ENCODE measurements at places on chromosomes 3 and 15.

DNA sequence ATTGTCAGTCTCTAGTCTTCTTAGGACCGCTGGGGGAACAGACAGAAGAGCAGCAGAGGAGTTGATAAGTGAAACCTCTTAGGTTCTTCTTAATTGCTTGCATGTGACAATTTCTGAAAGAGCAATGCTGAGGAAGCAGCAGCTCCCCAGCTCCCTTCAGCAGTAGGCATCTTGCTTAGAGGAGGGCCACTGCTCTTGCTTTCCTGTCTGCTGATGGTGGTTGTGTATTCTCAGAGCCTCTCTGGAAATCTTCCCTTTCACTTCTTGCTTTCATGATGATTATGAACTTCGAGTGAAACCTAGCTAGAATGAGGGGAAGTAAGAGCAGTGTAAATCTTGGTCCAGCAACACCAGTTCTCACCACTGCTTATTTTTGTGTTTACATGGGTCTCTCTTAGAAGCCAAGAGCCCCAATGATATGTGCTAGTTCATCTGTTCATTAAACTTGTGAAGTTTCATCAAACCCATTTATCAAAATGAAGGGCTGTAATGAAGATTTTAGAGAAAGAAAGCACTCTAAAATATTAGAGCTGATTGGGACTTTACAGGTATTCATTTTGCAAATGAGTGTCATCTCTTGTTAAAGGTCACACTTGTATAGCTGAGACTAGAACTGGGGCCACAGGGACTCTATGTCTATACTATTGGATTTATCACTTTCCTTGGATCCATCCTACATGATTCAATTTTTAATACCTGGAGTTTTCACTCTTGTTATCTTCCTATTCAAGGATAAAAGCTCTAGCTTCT lies 246.7 kb downstream of the LPP start:
- peak; percentile 15 for DNase-seq

- DNase-seq: no peak
Measured at GRCh38 chr3:53739966-53740365, 106.3 kb downstream of the CHDH start.

DNA sequence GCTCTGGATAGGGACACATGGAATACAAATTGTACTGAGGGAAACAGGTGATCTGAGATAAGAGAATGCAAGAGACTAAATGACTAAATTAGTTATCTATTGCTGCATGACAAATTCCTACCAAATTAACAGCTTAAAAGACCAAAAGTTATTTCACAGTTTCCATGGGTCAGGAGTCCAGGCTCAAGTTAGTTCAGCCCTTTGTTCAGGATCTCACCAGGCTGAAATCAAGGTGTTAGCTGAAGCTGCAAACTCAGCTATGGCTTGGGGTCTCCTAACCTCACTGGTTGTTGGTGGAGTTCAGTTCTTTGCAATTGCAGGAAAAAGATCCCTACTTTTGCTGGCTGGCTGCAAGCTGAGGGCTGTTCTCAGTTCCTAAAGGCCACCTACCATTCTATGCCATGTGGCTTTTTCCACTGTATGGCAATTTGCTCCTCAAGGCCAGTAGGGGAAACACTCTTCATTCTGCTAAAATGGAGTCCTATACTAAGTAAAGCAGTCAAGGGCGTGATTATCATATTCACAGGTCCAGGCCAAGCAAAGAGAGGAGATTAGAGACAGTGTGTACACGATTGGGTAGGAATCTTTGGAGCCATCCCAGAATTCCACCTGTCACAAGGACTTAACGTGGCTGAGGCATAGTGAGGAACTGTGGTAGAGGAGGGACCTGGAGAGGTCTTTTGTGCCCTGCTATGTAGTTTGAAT lies 53.7 kb downstream of the THRB start:
- DNase-seq: no peak

GRCh38 chr3:72312339-72312738 lies 527.4 kb upstream of the PROK2 start:
- DNase-seq: no peak

GRCh38 chr15:96735632-96736240 lies 405.2 kb downstream of the NR2F2 start:
- DNase-seq: no peak

DNA sequence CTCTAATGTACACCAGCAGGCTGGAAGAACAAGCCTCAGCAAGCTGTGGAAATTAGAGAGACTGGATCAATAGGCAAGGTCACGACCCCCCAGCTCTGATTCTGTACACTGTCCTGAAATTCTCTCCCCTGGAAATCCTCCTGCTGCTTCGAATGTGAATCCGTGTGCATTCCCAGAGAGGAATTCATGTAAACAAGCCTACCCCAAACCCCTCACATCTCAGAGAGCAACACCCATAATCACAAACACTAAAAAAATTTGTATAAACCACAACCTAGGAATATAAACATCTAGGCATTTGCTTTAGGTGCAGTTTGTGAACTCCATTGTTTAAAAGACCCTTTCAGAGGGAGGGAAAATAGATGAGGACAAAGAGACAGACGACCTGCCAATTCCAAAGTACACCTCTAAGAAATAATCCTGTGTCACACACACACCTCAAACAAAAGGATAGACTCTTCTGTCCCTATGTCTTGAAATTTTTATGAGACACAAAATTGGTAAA lies 325.2 kb downstream of the WDR72 start:
- DNase-seq: no peak

DNA sequence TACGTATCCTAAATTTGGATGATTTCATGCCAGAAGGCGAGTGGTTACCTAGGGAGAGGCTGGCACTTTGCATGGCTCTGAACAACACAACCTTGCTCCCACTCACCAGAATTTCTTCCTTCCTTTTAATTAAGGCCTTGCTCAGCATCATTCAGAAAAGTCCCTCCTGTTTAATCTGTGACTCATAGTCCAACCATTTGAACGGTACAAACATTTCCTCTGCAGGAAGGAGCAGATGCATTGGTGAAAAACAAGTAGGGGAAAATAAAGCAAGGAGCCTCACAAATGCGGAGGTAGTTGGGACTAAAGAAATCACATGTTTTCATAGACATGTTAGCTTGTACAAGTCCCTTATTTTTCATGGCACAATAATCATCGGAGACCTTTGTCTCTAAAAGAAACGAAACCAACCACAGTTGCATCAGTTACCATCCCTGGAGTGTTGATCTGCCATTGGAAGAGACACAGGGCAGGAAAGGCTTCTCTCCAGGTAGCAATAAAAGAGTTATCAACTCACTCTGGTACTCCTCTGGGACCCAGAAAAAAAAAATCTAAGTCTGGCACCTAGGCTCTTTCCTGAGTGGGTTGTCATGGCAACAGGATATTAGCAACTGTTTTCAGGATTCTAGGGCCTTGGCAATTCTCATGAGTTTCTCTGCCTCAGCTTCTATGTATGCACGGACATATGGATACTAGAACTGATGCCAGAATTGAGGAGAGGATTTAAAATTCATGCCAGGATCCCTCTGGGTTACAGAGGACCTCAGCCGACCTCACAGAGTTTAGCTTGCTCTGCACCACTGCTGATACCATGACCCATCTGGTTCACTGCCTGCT lies 255.4 kb upstream of the ARPP21 start:
- no peak for DNase-seq

GRCh38 chr3:49531715-49532114 lies 22.6 kb upstream of the BSN start:
- DNase-seq: no peak

GRCh38 chr3:9301798-9302197 lies 52.4 kb upstream of the SRGAP3 start:
- no peak for DNase-seq

- no peak for DNase-seq
Measured at GRCh38 chr15:28068930-28069329, 30.2 kb downstream of the OCA2 start.

DNA sequence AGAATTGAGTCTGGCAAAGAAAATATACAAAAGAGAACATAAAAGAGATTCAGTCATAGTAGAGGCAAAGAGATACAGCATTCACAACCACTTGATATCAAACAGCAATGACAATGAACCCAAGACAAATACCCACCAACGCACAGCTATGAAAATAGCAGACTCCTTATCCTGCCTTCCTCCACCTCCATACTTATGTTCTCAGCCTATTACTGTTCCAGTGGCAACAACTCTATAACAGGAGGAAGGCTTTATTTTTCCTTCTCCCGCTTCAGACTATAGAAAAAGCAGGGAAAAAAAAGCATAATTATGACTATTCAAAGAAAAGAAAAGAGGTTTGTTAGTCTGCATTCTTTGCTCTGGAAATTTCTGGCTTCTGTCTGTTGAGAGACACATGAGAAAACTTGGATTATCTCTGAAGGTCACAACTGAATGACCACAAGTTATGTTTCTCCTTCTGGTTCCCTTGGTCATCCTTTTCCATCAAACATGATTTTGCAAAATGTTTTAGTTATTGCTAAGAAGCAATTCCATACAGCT lies 81.2 kb upstream of the PLXND1 start:
- no peak for DNase-seq

GRCh38 chr3:177279118-177279815 lies 82.0 kb upstream of the TBL1XR1 start:
- no peak for DNase-seq

DNA sequence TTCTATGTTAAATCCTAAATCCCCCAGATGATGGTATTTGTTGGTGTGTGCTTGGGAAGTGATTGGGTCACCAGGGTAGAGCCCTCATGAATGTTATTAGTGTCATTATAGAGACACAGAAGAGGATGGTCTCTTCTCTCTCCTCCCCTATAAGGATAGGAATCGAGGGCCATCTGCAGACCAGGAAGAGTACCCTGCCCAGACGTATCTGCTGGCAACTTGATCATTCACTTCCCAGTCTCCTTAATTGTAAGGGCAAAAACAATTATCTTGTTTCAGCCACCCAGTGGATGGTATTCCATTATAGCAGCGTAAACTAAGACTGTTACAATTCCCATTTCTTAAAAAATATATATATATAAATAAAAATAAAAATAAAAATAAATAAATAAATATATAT lies 892.2 kb downstream of the SI start:
- no peak for DNase-seq

- DNase-seq: no peak
Measured at GRCh38 chr15:85707519-85708338, 87.0 kb downstream of the KLHL25 start.

- DNase-seq: no peak
Measured at GRCh38 chr3:151327571-151328198, 1.7 kb downstream of the P2RY13 start.

GRCh38 chr15:86916671-86917360 lies 837.1 kb downstream of the AGBL1 start:
- no peak for DNase-seq

DNA sequence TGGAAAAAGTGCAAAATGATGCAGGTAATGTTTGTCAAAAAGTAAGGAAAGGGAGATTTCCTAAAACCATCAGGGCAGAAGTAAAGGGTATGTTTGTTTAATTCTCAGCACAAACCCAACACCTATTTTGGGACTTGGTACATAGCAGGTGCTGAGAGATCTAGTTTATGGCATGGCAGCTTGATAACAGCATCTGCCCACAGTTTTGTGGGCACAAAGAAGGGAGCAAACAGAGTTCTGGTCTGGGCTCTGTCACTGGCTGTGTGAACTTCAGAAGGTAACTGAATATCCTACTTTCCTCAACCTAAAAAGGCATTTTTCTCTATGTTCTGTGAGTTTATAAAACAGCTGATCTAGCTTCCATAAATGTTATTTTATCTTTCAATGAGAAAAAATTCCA lies 141.6 kb downstream of the PLCH1 start:
- no peak for DNase-seq

Measured in GM12891 (cell line).